ENCODE measurements at places on chromosomes 3 and 15.

- DNase-seq = no peak
Measured at GRCh38 chr3:94615275-94616065, 552.6 kb downstream of the NSUN3 start.

DNA sequence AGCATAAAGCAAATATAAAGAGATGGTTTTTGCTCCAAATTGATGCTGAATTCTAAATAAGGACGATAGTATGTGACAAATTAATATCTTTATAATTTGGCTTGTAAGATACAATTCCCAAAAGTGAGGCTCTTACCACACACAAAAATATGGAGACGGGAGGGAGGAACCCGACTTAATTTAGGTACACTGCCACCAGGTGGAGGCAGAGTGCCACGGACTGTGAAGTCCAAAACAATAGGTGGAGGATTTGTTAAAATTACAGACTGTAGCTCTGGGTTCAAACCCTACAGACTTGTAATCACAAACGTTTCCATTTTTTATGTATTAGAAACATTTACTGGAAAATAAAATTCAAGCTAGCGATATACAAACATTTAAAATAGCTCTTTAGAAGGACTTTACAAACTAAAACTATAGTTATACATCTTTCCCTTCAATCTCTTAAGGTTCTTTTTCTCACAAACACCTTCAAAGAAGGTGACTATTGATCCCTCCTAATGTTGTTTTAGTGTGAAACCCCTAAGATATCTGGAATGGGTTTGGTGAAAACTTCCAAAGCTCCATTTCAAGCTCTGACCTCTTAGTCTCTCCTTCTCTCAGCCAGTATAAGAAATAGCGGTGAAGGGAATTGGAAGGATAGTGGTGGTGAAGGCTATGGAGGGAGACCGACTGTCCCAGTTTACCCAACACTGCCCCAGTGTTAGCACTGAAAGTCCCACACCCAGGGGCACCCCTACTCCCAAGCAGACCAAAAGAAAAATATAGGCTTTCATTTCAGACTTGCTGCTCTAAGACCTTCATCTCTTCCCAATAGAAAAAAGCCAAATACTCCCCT is 89.7 kb downstream of the AQP9 start:
- DNase-seq = peak; percentile 52

DNA sequence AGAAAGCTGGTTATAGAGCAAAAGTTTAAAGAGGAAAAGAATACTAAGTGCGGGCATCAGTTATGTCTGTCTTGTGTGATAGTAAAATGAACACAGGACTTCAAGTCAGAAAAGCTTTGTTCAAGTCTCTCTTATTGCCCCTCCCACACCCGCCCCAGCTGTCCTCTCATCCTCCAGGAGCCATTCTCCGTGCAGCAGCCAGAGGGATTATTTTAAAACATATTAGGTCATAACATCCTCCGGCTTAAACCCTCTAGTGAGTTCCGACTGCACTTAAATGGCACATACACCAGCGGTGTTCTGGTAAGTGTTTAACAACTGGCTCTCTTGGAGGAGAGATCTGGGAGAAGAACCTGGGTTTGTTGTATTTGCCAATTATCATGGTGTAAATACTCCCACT is 104.8 kb upstream of the TNFAIP8L3 start:
- DNase-seq = no peak

DNA sequence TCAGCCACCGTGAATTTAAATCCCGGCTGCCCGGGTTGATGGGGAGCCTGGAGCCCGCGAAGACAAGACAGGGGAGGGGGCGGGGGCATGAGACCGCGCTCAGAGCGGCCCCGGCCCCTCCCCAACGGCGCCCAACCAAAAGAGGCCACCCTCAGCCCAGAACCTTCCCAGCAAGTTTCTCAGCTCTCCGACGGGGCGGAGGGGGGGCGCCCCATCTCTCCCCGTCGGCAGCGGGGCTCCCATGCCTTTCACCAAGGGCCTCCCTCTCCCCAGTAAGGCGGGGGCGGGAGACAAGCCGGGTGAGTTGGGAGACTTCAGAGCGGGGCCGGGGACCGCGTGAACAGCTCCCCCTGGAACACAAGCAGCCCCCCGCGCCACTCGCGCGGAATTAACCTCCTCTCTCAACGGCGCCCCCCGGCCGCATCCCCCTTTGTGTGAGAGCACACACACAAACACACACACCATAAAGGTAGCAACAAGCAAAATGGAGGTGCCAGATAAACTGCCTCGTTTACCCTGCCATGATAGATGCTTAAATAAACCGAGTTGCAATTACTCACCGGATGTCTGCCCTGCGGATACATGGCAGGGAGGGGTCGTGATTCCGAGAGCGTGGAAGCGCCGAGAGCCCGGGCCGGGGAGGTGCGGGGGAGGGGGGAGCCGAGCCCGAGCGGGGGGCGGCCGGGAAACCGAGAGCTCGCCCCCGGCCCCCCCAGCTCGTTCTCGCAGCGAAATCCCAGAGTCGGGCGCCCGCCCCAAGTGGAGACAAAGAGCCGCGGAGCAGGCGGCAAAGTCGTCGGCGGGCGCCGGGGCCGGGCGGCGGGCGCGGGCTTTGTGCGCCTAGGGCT is 1.3 kb downstream of the TLE3 start:
- peak; percentile 51 for DNase-seq

- DNase-seq = no peak
Measured at GRCh38 chr15:35362195-35362829, 183.7 kb downstream of the DPH6 start.

DNA sequence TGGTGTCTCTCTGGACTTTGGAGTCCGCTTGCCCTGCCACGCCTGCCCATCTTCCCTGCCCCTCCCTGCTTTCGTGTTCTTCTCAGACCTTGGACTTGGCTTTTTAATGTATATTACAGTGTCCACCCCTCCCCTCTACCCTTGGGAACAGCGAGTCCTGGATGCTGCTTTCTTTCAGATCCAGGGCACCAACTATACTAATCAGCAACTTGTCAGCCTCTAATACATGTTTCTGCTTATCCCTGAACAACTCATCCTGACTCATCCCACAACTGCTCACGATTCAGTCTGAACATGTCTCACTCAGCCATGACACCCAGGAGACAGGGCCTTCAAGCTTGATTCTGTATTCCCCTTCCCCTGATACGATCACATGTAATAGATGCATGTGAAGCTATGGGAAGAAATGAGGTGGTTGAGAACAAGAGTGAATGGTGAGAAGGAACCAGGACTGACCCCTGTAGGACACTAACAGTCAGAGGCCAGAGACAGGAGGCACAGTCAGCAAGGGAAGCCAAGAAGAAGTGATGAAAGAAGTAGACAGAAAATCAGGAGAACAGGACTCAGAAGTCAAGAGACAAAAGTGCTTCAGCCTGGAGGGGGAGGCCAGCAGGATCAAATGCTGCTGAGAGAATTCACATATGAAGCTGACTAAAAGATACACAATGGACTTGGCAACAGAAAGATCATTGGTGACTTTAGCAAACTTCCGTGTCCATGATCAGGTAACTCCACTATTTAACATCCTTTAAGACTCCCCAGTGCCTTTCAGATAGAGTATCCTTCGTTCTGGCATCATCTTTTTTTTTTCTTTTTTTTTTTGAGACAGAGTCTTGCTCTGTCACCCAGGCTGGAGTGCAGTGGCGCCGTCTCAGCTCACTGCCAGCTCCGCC is 35.4 kb downstream of the BCL2L10 start:
- DNase-seq = peak; percentile 89

DNA sequence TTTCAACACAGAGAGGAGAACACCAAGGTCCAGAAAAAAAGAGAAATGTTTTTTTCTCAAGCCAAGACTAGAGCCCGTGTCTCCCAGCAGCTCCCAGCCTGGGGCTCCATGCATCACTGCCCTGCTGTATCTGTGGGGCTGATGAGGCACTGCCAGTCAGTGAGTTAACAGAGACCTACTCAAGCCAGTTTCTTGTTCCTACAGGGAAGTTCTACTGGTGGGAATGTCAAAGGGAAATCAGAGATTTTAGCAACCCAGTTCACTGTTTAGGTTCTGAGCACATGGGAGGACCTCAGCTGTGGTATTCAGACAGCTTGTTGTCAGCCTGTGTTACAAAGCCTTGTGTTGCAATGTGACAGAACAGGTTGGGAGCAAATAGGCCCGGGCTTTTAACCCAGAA is 234.3 kb downstream of the TLE3 start:
- DNase-seq = no peak

DNA sequence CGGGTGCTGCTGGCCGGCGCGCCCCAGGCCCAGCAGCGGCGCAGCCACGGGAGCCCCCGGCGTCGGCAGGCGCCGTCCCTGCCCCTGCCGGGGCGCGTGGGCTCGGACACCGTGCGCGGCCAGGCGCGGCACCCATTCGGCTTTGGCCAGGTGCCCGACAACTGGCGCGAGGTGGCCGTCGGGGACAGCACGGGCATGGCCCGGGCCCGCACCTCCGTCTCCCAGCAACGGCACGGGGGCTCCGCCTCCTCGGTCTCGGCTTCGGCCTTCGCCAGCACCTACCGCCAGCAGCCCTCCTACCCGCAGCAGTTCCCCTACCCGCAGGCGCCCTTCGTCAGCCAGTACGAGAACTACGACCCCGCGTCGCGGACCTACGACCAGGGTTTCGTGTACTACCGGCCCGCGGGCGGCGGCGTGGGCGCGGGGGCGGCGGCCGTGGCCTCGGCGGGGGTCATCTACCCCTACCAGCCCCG is 777 bp downstream of the LOXL1 start:
- DNase-seq = peak; percentile 44

GRCh38 chr15:63461230-63461985 is 43.0 kb upstream of the USP3 start:
- DNase-seq = no peak

DNA sequence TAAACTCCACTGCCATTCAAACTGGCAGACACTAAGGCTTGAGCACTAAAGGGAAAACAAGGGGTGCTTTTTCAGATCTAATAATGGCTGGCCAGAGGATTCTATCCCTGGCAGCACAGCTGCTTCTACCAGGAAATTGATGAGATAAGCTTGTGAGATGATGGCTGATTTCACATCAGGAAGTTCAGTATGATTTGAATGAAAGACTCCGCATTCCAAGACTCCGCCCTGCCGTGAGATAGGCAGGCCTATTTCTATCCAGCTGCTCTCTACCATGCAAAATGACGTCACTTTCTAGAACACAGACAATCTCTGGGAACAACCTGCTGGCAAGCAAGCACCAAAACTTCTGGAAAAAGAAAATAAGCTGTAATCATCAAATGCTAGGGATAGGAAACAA is 171.8 kb downstream of the WDR76 start:
- DNase-seq = peak; percentile 73

- no peak for DNase-seq
Measured at GRCh38 chr3:4738737-4739274, 240.4 kb upstream of the BHLHE40 start.
